Activated T-helper 1 cell treated with anti-CD3 and anti-CD28 coated beads, Interleukin-2, amount 50 U/mL, for 16 hours (primary cell): ENCODE measurements at places on chromosomes 6 and 20.

- no peak for DNase-seq
These were observed 9.9 kb upstream of the CDKN1A start for GRCh38 chr6:36668591-36668990.

DNA sequence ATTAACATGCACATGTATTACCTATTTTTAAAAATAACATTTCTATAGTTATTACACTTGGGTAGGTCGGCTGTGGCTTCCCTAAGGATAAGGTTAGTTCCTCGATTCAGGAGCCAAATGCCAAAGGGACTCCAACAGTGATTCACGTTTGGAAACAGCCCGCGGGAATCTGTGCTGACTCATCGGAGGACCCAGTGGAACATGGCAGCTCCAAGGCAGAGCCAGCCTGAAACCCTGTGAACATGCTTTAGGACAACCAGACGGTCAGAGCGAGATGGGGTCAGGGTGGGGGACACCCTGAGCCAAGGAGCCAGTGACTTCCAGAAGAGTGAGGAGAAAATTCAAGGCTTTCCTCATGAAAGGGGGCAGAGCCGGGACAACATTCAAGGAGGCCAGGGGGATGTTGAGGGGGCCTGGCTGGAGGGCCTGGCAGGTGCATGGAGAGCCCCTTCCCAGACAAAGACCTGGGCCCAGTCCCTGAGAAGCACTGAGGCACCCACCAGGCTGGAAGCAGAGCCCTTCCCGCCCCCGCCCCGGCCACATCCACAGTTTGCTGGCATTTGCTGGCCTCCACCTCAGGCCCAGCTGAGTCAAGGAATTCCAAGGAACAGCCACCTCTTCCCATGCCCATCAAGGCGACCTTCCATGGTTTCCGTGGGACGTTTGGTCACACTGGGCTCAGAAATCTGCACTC lies 133.2 kb downstream of the SNX5 start:
- no peak for DNase-seq

DNA sequence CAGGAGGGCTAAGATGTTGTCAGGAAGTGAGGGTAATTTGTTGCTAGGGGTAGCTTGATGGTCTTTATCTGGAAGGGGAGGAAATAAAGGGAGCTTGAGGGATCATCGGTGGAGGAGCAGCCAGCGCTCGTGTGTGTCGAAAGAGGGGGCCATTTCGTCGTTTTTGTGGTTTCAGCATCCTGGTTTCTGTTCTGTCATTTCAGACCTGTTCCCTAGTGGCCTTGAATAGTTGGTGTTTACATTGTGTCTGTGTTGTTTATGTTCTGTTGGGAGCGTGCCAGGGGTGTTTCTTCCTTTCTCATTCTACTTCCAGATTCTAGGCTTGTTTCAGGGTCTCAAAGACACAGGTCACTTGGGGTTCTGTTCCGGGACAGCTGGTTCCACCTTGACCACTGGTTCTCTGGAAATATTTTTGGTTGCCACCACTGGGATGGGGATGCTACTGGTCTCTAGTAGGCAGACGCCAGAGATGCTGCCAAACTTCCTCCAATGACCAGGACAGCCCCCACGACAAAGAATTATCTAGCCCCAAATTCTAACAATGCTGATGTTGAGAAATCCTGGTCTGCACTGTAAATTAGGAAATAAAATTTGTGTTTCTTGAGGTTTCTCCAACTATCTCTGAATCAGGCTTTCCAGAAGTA lies 113.9 kb upstream of the NAA20 start:
- no peak for DNase-seq

DNA sequence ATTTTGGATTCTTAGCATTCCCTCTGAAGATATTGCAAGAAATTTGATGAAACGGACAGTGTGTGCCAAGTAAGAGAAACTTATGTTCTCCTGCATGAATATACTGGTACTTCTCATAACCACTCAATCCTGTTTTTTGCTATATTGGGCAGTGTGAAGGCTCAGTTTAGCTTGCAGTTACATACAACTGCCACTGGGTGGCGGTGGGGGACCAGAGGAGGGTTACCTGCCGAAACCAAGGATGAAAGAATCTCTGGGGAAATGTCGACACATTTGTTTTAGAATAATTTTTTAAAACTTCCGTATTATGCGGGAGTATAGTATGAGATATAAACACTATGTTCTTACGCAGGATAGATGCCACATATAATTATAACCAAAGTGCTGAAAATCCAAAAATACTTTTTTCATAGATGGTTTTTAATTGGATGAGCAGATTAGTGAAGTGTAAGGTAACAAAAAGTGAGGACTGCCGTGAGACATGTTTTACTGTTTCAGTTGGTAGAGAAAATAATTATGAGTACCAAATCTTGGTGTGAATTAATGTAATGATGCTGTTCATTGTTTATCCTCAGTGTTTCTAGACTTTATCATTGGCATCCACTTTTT lies 9.7 kb downstream of the TRMT11 start:
- DNase-seq = peak; percentile 36

DNA sequence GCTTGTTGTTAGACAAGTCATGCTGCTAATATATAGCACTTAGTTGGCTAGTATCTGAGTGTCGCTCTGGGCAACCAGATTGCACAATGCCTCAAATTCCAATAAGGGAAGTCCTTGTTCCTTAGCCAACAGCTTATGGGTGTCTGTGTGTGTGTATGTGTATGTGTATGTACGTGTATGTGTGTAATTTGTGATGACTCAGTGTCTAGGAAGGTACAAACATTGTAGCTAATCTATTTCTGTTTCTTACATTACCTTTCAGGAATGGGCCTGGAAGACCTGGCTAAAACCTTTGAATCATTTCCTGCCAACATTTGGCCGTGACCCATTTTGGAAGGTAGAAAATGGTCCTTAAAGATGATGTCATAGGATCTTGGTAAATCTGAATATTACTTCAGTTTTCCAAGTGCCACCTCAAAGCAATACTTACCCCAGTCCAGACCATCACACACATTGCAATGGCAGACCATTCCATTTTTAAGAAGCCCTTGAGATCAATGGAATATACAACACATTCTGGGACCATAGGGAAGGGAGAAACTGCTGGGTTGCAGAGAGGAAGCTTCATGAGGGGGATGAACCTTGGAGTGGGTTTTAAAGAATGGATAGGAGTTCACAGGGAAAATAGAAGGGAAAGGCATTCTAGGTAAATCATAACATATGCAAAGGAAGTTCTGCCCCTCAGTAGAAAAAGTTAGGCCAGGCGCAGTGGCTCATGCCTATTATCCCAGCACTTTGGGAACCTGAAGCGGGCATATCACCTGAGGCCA lies 25.1 kb downstream of the NEDD9 start:
- DNase-seq = no peak

GRCh38 chr20:36454698-36455427 lies 86.5 kb upstream of the MYL9 start:
- DNase-seq = no peak

- DNase-seq = no peak
These were observed 209.3 kb downstream of the RNF144B start for GRCh38 chr6:18596531-18596835.

DNA sequence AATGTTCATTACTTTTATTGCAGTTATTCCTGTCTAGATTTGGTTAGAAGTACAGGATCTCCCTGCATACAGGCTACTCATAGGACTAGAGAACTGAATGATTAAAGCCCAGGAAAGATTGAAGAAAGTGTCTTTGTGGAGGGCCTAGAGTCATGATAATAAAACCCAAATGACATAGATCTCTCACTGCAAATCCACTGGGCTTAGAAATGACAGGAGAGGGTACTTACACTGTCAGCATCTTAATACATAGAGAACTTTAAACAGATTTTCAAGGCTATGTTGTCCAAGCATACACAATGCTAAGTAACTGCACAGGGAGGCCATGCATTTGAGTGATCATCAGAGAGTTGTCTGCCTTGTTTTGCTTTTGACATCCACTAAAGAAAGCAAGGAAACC lies 383.8 kb upstream of the MAP3K7 start:
- DNase-seq = no peak

- no peak for DNase-seq
These were observed 28.9 kb downstream of the ELMO2 start for GRCh38 chr20:46377518-46377917.

DNA sequence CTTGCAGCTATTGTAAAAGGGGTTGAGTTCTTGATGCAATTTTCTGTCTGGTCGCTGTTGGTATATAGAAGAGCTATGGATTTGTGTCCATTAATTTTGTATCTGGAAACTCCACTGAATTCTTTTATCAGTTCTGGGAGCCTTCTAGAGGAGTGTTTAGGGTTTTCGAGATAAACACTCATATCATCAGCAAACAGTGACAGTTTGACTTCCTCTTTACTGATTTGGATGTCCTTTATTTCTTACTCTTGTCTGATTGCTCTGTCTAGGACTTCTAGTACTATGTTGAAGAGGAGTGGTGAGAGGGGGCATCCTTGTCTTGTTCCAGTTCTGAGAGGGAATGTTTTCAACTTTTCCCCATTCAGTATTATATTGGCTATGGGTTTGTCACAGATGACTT lies 120.8 kb upstream of the SSTR4 start:
- no peak for DNase-seq

- no peak for DNase-seq
These were observed 706.2 kb upstream of the GJE1 start for GRCh38 chr6:141426400-141426980.

GRCh38 chr6:35046862-35047261 lies 94.3 kb downstream of the TCP11 start:
- no peak for DNase-seq

DNA sequence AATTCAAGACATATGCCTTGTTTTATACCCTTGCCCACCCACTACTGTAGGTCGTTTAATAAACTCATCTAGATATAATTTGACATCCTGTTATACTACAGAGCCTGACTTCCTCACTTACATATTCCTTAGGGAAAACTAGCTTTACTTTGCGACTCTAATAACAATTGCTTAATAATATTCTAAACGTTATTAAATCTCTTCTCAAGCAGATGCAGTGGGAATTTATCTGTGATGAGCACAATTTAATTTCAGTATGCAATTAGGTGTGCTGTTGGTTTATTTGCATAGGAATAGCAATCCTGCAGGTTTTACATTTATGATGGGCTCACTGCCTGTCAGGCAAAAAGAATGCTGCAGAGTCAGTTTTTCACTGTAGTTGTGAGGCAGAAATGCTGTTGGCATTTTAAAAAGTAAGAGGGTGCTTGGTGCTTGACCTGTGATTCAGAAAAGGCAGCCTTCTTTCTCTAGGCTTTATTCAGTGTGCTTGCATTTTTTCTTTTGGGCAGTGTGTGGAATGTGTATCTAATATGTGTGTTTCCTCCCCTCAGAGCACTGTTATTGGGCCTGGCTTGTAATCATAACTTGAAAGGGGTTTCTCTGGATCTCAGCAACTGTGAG lies 152.3 kb upstream of the SCGN start:
- DNase-seq = no peak

- DNase-seq = no peak
These were observed 43.5 kb downstream of the SAMD5 start for GRCh38 chr6:147551976-147552375.

DNA sequence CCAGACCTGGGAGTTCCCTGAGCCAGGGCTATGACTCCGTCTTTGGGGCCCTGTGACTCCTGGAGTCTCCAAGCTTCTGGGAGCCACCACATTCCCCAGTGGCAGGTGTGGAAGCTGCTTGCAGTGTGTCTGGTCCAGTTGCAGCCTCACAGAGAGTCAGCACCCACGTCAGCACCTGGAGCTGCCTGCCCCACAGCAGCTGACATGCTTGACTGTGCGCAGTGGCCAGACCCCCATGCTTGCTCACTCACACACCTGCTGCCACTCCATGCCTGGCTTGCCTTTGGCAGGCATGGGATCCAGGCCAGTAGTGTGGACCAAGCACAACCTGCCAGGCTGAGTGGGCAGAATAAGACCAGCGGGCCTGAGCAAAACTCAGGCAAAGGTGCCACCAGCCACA lies 31.0 kb upstream of the ASIP start:
- DNase-seq = no peak

GRCh38 chr20:62726276-62726675 lies 17.6 kb downstream of the NTSR1 start:
- DNase-seq = no peak

GRCh38 chr20:8357703-8358102 lies 225.6 kb downstream of the PLCB1 start:
- DNase-seq = no peak

DNA sequence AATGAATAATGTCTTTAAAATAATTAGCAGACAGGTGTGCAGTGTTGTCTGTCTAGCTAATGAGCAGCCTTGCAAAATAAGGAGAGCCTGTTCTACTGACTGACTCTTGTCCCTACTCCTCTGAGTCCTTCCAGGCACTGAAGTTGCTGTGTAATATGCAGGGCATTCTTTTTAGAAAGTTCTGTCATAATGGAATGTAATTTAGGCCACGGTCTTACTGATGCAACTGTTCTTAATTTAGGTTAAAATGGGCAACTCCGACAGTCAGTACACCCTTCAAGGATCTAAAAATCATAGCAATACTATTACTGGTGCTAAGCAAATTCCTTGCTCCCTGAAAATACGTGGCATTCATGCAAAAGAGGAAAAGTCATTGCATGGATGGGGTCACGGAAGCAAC lies 133.9 kb downstream of the TIAM2 start:
- no peak for DNase-seq

- DNase-seq = no peak
These were observed 152.3 kb upstream of the NEDD9 start for GRCh38 chr6:11384531-11385309.

GRCh38 chr6:142737368-142738034 lies 207.5 kb downstream of the HIVEP2 start:
- no peak for DNase-seq

- no peak for DNase-seq
These were observed 296.8 kb downstream of the UTRN start for GRCh38 chr6:144581812-144582537.

GRCh38 chr6:56891754-56892153 lies 63.2 kb upstream of the BEND6 start:
- no peak for DNase-seq

- no peak for DNase-seq
These were observed 123.8 kb upstream of the MTHFD1L start for GRCh38 chr6:150741633-150742200.

DNA sequence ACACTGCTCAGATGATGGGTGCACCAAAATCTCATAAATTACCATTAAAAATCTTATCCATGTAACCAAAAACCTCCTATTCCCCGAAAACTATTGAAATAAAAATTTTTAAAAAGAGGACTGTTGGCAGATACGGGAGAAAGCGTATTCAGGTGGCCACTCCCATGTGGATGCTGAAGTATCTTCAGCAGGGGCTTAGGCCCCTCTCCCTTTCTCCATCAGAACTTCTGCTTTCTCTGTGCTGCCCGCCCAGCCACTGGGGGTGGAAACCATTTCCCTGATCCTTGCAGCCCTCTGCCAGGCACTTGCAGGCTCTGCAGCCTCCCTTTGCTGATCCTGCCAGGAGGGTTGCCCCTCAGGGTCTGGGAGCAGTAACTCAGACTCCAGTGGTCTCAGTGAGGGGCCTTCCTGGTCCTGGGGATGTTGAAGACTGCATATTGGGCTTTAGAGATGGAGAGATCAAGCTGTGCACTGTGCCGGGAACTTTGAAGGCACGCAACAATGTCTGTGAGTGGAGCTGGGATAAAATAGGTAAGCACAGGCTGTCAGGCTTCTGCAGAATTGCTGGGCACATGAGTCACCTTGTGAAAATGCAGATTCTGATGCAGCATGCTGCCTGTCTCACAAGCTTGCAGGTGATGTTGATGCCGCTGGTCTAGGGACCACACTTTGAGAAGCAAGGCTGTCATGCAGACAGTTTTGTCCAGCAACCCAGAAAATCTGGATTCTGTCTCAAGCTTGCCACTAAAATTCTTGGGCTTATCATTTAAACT lies 59.6 kb downstream of the SLC24A3 start:
- no peak for DNase-seq
